Naive thymus-derived CD4-positive, alpha-beta T cell (primary cell): ENCODE measurements at places on chromosomes 11 and 22. TPM values are rescaled to one million over a fixed set of nuclear protein-coding genes. Genes with fewer than 3 reads are reported as not detected.

- DNase-seq: no peak
These were observed 25.5 kb downstream of the KCNJ5 start for GRCh38 chr11:128916681-128917080.

- no peak for DNase-seq
These were observed 4.9 kb upstream of the ATF4 start for GRCh38 chr22:39515266-39516050.

GRCh38 chr11:68396516-68396915 lies 64.0 kb upstream of the PPP6R3 start:
- no peak for DNase-seq

DNA sequence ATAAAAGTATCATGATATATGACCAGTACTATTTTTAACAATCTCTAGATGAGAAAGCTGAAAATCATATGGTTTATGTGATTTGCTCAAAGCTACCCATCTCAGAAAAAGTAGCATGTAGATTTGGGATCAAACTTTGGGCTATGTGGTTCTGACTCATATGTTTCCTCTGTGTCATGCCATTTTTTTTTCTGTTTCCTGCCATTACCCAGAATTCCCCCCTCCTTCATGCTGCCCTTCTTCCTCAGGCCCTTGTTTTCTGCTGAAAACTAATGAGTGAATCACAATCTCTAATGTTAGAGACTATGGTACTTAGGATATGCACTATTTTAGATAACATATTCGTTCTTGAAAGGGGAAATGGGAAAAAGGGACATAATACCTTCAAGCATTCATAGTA lies 80.7 kb downstream of the JRKL start:
- DNase-seq: no peak

DNA sequence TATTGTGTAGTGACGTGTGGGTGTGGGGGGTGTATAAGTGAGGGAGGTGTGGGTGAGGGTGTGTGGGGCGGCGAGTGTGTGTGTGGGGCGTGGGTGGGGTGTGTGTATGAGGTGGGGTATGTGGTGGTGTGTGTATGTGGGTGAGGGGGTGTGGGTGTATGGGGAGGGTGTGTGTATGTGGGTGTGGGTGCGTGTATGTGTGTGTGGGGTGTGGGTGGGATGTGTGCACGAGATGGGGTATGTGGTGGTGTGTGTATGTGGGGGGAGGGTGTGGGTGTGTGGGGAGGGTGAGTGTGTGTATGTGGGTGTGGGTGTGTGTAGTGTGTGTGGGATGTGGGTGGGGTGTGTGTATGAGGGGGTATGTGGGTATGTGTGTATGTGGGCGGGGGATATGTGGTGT lies 205.5 kb downstream of the OPCML start:
- no peak for DNase-seq

DNA sequence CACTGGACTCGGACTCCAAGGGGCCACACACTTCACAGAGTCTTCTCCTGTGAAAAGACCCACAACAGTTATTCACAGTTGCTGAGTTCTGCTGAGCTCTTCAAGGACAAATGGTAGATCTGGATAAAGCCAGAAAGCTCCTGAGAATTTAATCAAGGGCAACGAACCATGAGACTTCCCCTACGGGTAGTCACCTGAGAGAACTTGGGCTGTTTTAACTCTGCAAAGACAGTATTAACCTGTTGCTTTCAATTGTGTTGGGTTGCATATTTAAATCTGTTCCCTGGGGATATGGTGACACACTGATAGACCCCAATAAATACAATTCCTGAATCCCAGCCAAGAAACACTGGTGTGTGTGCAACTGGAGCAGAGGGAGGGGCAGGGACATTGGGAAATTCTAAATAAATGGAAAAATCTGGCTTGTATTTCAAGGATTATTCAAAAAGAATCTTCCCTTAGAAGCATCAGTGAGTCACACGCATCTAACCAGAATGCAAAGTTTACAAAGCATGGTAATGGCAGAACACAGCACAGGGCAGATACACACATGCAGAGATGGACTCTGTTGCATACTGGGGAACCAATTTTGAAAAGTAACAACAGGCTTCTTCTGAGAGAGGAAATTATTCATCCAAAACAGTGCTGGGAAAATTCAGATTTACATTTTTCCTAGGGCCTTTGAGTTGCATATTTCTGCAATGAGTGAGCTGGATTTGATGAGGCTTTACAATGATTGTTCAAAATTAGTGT lies 4.0 kb downstream of the KCNJ1 start:
- no peak for DNase-seq

- DNase-seq: no peak
These were observed 60.6 kb upstream of the RASD2 start for GRCh38 chr22:35479985-35480550.

DNA sequence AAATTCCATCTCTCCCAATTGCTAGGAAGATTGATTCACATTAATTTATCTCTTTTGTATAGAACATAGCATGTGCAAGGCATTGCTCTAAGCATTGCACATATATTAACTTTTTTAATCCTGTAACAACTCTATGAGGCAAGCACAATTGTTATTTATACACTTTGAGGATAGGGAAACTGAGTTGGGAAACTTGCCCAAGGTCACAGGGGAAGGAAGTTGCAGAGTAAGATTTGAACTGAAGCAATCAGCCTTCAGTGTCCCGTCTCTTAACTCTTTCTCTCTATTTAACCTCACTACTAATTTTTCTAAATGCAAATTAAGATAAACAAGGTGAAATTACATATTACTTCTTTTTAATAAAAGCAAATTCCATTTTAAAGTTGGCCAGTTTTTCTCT lies 22.2 kb downstream of the OR56B4 start:
- DNase-seq: no peak

GRCh38 chr11:578276-579035 lies 2.2 kb downstream of the PHRF1 start:
- DNase-seq: no peak

DNA sequence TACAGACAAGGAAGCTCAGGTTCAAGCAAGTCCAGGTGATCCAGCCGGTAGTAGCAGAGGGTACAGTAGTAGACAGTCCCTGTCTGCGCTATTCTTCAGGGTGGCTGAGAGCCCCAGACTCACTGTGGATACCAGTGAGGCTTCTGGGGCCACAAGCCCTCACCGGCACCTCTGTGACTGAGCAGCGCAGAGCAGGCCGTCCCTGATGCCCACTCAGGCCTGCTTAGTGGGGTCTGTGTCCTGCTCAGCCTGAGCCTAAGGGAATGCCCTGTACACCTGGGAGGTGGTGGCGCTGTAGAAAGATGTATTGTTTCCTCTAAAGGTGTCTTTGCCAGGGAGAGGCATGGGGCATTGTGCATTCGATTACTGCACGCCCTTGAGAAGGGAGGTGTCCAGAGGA lies 143.8 kb downstream of the CACNA1I start:
- no peak for DNase-seq

- no peak for DNase-seq
These were observed 246.0 kb upstream of the TENM4 start for GRCh38 chr11:79686703-79687419.

DNA sequence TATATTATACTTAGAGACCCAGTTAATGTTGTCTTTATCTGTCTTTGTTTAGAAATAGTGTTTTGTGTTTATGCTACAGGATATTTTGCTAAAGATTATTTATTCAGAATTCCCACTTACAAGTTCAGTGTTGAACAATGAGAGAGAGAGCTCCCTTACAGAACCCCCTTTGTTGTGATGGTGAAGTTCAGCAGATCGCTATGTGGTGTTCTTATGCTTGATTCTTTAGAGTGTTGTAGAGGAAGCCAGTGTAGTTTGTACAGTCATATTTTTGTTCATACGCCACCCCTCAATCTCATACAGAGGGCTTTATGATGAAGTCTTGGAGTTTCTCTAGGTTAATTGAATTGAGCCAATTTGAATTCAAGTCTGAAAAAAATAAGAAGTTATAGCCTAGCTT lies 150.2 kb downstream of the TMEM135 start:
- DNase-seq: no peak

DNA sequence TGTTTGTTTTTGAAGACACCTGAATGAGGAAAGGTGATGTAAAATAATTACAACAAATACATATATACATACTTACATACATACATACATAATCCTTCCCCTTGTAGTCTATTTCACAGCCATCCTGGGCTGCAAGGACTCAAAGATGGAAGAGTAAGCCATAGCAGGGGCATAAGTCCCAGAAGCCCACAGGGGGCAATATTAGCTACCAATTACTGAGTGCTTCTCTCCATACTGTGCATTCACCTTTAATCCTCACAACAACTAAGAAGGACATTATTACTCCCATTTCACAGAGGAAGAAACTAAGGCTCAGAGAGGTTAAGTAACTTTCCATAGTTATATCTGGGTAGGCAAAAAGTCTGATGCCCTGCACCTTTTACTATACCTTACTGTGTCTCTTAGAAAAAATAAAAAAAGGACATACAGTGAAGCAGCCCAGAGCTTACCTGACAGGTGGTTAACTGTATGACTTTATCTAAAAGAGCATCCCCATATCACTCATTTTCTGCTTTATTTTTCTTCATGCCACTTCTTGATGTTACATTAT lies 2.7 kb downstream of the SERGEF start:
- DNase-seq: peak; percentile 25

DNA sequence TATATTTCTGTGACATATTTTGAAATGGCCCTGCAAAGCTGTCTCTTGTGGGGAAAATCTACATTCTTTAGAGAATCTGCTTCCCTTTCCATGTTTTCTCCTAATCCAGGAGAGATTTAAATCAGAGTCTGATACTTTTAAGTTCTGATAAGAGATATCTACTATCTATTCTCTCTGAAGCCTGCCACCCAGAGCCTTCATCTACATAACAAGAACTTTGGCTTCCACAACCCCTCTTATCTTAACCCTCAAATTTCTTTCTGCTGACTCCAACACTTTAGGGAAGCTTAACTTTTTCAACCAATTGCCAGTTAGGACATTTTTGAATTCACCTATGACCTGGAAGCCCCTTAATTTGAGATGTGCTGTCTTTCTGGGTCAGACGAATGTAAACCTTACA lies 965.2 kb downstream of the TBC1D22A start:
- DNase-seq: no peak

- no peak for DNase-seq
These were observed 11.1 kb upstream of the RFPL1 start for GRCh38 chr22:29427176-29427760.

GRCh38 chr11:82871646-82872045 lies 28.6 kb downstream of the PRCP start:
- no peak for DNase-seq

DNA sequence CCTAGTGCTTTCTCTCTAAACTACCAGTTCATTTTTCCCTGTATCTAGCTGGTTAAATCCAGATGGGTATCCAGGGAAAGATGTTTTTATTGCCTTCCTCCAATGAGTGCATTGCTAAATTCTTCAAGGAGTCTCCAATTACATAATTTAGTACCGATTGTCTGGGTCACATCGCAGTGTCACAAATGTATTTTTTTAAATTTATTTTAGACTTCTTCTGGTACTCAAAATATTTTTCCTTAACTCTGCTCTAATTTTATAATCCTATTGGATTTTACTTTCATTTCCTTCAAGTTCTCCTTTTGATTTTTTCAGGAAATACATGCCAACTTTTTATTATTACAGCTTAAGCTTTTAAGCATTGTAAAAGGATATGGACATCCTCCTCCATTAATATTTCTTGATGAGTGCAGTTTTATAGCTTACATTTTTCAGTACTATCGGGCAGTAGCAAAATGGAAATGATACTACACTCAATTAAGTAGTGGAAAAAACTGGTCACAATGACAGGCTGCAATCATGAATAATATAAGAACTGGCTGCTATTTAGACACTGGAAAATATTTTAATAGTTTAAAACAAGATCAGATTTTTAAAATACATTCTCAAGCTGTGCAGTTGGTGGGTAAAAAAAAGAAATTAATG lies 20.3 kb downstream of the BBOX1 start:
- DNase-seq: no peak

GRCh38 chr22:32880893-32881596 lies 79.5 kb downstream of the TIMP3 start:
- DNase-seq: no peak

GRCh38 chr11:44817207-44817949 lies 90.6 kb downstream of the TSPAN18 start:
- DNase-seq: no peak

DNA sequence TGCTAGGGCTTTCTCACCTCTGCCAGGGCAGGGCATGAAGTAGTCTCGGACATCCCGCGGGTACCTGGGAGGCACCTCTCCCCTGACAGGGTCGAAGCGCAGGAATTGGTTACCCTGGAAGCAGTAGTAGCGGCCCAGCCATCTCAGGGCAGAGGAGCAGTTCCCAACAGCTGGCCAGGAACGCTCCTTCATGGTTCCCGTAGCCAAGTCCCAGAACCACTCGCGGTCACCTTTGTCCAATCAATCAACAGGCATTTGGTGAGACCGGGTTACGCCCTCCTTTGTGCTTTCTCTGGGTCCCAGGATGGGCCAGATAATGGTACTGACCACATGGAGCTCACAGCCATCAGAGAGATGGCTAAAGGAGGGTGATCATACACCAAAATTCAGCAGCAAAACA lies 3.4 kb downstream of the HPX start:
- DNase-seq: no peak

DNA sequence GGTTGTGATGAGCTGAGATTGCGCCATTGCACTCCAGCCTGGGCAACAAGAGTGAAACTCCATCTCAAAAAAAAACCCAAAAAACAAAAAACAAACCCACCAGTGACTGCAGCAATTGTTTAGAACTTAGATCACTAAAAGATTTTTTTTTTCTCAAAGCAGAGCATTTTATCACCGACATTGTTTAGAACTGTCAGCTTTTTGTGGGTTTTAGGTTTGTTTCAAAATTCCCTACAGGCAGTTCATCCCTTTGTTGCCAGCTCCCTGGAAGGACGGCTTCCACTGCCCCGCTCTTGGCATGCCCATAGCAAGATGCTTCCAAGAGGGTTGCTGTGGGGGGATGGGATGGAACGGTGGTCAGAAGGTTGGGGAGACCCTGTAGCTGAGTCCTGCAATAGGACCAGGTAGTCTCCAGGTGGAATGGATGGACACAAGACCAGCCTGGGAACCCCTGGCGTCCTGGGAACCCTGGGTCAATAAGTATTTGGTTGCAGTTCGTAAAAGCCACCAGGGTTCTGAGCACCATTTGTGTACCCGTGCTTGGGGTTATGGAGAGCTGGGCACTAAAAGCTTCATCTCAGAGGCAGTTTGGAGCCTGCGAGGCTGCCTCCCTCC lies 46.7 kb downstream of the TSPAN18 start:
- no peak for DNase-seq

Gene ANO1
- not detected for polyA plus RNA-seq

Gene FAT3
- polyA plus RNA-seq: not detected

Gene CALCB
- 0.18 TPM for polyA plus RNA-seq

Gene PDGFB
- 5.8 TPM for polyA plus RNA-seq

Gene OR5W2
- not detected for polyA plus RNA-seq

Gene PARVG
- 36.4 TPM for polyA plus RNA-seq

Gene SREBF2
- polyA plus RNA-seq: 21.0 TPM
